Lung (tissue), 17 donors: ENCODE measurements at places on chromosomes 2 and 18. TPM values are rescaled to one million over a fixed set of nuclear protein-coding genes. Genes with fewer than 3 reads are reported as not detected.

DNA sequence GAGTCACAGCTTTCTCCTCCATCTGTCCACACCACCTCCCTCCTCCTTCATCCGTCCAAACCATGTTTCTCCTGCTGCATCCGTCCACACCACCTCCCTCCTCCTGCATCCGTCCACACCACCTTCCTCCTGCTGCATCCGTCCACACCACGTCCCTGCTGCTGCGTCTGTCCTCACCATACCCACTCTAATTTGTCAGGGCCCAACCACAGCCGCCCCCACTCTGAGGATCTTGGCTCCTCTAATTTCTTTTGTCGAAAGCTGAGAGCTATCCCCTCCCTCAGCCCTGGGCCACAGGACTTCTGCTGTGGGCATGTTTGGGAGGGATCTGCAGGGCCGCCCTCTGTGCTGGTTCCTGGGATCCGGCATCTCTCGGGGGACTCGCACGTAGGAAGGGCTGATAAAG is 67.4 kb downstream of the TPO start:
- no peak overlapping the region for H3K27ac ChIP-seq
- H3K36me3 ChIP-seq = no peaks in the 10 kb centered on the region
- no peaks in the 10 kb centered on the region for H3K4me1 ChIP-seq

DNA sequence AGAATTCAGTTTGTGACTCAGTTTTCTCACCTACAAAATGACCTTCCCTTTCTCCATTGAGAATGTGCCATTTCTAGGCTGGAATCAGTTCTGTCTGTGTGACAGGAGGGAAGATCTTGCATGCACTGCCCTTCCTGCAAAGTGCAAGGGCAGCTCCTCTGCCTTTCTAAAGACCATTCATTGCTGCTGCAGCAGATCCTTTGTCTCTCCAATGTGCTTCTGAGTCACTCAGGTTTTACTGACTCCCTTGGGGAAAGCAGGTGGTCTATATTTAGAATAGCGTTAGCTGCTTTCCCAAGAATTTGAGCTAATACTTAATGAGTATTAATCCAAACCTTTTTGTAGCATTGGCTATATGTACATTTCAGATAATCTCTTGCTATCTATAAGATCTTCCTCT is 62.5 kb downstream of the DAW1 start:
- no peaks in the 10 kb centered on the region for H3K4me1 ChIP-seq
- no peak overlapping the region for H3K4me3 ChIP-seq
- DNase-seq = no peak
- H3K27ac ChIP-seq = no peak overlapping the region
- H3K36me3 ChIP-seq = no peaks in the 10 kb centered on the region

- H3K4me1 ChIP-seq = no peaks in the 10 kb centered on the region
- DNase-seq = no peak
- H3K27ac ChIP-seq = no peak overlapping the region
- H3K27me3 ChIP-seq = no peaks in the 10 kb centered on the region
- no peak overlapping the region for H3K4me3 ChIP-seq
- no peaks in the 10 kb centered on the region for H3K36me3 ChIP-seq
Measured at GRCh38 chr2:19250906-19251305, 107.5 kb downstream of the OSR1 start.

DNA sequence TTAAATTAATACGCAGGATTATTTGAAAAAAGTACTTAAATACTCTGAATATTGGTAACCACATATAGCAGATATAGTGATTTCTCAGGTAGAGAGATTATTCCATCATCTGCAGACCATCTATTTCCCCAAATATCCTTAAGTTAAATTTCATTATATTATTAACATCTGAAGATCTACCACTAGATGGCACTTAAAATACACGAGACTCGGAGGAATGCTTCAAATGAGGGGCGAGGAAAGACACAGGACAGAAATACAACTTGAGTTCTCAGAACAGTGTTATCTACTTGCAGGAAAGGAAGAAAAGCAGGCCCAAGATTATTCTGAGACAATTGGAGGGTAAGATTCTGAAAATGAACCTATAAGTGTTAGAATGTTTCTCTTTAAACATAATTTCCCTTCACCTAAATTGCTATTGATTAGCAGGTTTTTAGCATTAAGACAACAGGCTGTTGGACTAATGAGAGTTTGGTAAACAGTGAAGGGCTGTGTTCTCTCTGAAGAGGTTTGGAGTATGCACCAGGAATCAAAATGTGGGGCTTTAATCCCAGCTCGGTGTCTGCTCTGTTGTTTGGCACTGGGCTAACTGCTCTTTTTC is 76.9 kb upstream of the GCFC2 start:
- H3K4me3 ChIP-seq = no peak overlapping the region
- H3K27me3 ChIP-seq = no peaks in the 10 kb centered on the region
- no peak overlapping the region for H3K27ac ChIP-seq
- H3K4me1 ChIP-seq = no peaks in the 10 kb centered on the region

DNA sequence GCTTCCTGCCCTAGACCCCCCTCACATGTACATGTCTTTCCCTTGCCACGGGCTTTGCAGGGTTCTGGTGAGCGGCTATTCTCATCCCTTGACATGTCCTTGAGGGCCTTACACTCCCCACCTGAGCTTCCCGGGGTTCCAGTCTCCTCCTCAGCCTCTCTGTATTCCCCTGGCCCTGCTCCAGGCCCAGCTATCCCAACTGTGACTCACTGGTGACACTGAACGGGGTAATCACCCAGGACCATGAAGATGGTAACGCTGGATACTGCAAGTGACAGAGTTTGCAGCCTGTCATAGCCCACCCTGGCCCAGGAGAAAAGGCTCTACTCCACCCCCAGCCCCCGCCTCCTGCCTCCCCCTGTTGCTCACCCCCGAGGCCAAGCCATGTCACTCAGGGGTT is 27.3 kb downstream of the KIF3C start:
- H3K27me3 ChIP-seq = no peaks in the 10 kb centered on the region
- DNase-seq = no peak
- no peak overlapping the region for H3K27ac ChIP-seq
- H3K4me1 ChIP-seq = no peaks in the 10 kb centered on the region
- no peaks in the 10 kb centered on the region for H3K36me3 ChIP-seq

GRCh38 chr2:122231296-122231695 is 475.8 kb downstream of the TSN start:
- H3K27ac ChIP-seq = no peak overlapping the region
- no peak for DNase-seq
- no peak overlapping the region for H3K4me3 ChIP-seq
- H3K36me3 ChIP-seq = no peaks in the 10 kb centered on the region

- no peaks in the 10 kb centered on the region for H3K27me3 ChIP-seq
- H3K4me1 ChIP-seq = peaks cover 5% of the 10 kb centered on the region
- no peak overlapping the region for H3K27ac ChIP-seq
- H3K4me3 ChIP-seq = no peak overlapping the region
- DNase-seq = no peak
- H3K36me3 ChIP-seq = no peaks in the 10 kb centered on the region
Measured at GRCh38 chr2:150020221-150020620, 432.6 kb upstream of the MMADHC start.

- peak; percentile 81 for DNase-seq
- H3K36me3 ChIP-seq = no peaks in the 10 kb centered on the region
- peaks cover 25% of the 10 kb centered on the region for H3K4me1 ChIP-seq
- no peak overlapping the region for H3K27ac ChIP-seq
- H3K4me3 ChIP-seq = no peak overlapping the region
Measured at GRCh38 chr18:470661-471501, 29.6 kb downstream of the COLEC12 start.

DNA sequence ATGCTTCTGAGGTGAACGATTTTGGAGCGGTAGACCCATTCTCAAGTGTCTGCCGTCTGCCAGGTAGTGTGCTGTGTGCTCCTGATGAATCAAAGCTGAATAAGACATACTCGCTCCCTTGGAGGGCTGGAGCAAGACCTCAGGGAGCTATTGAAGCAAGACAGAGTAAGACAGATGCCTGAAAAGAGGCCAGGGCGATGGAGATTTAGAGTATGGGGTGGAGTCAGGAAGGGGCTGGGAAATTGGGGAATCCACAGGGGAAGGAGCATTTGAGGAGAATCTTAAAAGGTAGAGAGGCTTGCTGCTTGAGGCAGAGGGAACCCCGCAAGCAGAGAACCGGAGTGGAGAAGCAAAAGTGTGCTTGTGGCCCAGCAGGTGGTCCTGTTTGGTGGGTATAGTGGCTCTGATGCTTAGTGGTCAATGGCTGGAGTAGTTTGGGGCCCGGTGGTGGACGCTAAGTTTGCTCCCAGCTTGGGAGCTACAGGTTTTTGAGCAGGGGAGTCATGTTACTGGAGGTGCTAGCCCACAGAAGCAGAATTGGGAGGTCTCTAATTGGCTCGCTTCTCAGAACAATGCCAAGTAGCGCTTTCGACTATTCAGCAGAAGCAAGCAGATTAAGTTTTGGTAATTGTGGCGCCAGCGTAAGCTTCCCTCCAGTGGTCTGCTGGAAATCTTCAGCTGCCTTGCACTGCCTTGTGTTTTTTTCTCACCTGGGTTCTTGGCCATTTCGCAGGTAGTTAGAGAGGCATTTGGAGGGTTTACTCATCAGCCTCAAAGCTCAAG is 2.0 kb downstream of the CNNM4 start:
- H3K27me3 ChIP-seq = no peaks in the 10 kb centered on the region
- H3K27ac ChIP-seq = no peak overlapping the region
- peaks cover 38% of the 10 kb centered on the region for H3K4me1 ChIP-seq
- no peaks in the 10 kb centered on the region for H3K36me3 ChIP-seq

DNA sequence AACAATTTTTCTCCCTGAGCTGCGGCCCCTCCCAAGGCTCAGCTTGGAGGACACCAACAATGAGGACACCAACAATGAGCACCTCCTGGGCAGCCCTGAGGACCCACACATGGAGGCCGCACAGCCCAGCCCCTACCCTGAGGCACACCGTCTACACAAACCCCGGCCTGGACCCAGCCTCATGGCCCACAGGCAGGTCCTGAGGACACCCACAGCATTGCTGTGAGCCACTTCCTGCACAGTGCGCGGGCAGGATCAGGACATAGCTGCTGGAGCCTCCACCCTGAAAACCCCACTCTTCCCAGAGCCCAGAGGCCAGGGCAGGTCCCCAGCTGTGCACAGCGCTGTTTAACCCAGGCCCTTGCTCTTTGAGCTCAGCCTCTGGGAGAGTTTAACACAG is 194.3 kb downstream of the RTP5 start:
- DNase-seq = no peak
- peaks cover 4% of the 10 kb centered on the region for H3K27me3 ChIP-seq
- no peak overlapping the region for H3K27ac ChIP-seq
- no peak overlapping the region for H3K4me3 ChIP-seq

GRCh38 chr2:74779587-74780135 is 54.3 kb upstream of the HK2 start:
- H3K27me3 ChIP-seq = no peaks in the 10 kb centered on the region
- no peaks in the 10 kb centered on the region for H3K4me1 ChIP-seq
- H3K4me3 ChIP-seq = no peak overlapping the region
- no peaks in the 10 kb centered on the region for H3K36me3 ChIP-seq
- no peak for DNase-seq
- no peak overlapping the region for H3K27ac ChIP-seq

- H3K4me3 ChIP-seq = no peak overlapping the region
- no peaks in the 10 kb centered on the region for H3K27me3 ChIP-seq
- H3K27ac ChIP-seq = no peak overlapping the region
- H3K36me3 ChIP-seq = no peaks in the 10 kb centered on the region
- H3K4me1 ChIP-seq = no peaks in the 10 kb centered on the region
Measured at GRCh38 chr2:25105336-25106085, 62.9 kb downstream of the POMC start.

- H3K27ac ChIP-seq = no peak overlapping the region
- H3K27me3 ChIP-seq = peaks cover 8% of the 10 kb centered on the region
- no peak for DNase-seq
- H3K4me1 ChIP-seq = peaks cover 7% of the 10 kb centered on the region
- H3K36me3 ChIP-seq = no peaks in the 10 kb centered on the region
Measured at GRCh38 chr2:241836292-241836691, 22.4 kb downstream of the PDCD1 start.

GRCh38 chr2:28413152-28413898 is 20.7 kb downstream of the FOSL2 start:
- H3K27ac ChIP-seq = no peak overlapping the region
- no peak overlapping the region for H3K4me3 ChIP-seq
- peak; percentile 49 for DNase-seq

DNA sequence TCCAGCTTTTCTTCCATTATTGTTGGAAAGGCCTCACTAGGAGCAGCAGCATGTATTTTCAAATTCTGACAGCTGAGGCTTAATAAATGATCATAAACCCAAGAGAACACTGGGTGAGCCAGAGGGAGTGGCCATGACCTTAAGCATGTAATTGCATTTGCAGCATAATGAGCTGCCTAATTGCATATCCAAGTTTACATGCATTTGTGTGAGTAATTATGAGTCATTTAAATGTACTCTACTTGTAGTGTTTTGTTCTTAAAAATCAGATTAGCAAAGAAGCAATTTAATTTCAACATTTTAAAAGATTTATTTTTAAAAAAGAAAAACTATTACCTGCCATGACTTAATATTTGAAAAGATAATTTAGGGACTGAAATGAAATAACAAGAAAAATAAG is 74.8 kb downstream of the NOL10 start:
- H3K27ac ChIP-seq = no peak overlapping the region
- H3K27me3 ChIP-seq = no peaks in the 10 kb centered on the region
- H3K36me3 ChIP-seq = peaks cover 7% of the 10 kb centered on the region
- no peak overlapping the region for H3K4me3 ChIP-seq

DNA sequence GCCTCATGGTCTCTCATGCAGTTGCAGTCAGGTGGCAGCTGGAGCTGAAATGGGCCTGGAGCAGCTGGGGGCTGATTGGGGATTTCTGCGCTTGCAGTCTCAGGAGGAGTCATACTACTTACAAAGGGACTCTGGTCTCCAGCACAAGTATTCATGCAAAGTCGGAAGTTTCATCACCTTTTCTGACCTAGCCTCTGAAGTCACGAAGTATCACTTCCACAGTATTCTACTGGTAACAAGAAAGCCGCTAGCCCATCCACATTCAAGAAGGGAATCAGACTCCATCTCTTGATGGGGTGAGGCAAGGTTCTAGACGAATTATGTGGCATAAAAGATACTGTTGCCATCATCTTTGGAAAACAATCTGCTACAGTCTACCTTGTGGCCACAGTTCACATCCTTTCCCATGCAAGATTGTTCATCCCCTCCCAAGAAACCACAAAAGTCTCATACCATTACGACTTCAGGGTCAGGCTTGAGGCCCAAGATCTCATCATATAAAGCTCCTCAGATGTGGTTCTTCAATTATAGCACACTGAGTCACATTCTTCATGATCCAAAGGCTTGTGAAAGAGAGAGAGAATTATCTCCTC is 95.3 kb downstream of the SMC6 start:
- no peak overlapping the region for H3K4me3 ChIP-seq
- H3K27ac ChIP-seq = no peak overlapping the region
- peaks cover 8% of the 10 kb centered on the region for H3K36me3 ChIP-seq
- no peak for DNase-seq
- no peaks in the 10 kb centered on the region for H3K27me3 ChIP-seq

- DNase-seq = peak; percentile 56
- H3K4me1 ChIP-seq = no peaks in the 10 kb centered on the region
- no peak overlapping the region for H3K27ac ChIP-seq
Measured at GRCh38 chr2:151029406-151030157, 232.1 kb downstream of the RBM43 start.

- peaks cover 7% of the 10 kb centered on the region for H3K36me3 ChIP-seq
- DNase-seq = peak; percentile 32
- no peak overlapping the region for H3K4me3 ChIP-seq
- H3K27ac ChIP-seq = no peak overlapping the region
Measured at GRCh38 chr2:63875131-63875527, 33.4 kb downstream of the UGP2 start.

GRCh38 chr2:120402067-120402433 is 56.1 kb downstream of the INHBB start:
- no peaks in the 10 kb centered on the region for H3K27me3 ChIP-seq
- no peaks in the 10 kb centered on the region for H3K36me3 ChIP-seq
- DNase-seq = no peak
- H3K4me1 ChIP-seq = no peaks in the 10 kb centered on the region
- H3K4me3 ChIP-seq = no peak overlapping the region
- H3K27ac ChIP-seq = no peak overlapping the region

ANTXR1 gene
- 81.0 TPM for total RNA-seq

ABCG5 gene
- total RNA-seq = not detected

DPYSL5 gene
- total RNA-seq = 0.09 TPM

SNTG2 gene
- total RNA-seq = 1.6 TPM

ZNF513 gene
- 21.1 TPM for total RNA-seq

ARHGAP15 gene
- 13.0 TPM for total RNA-seq
